ENCODE measurements at places on chromosomes 12 and 14.

DNA sequence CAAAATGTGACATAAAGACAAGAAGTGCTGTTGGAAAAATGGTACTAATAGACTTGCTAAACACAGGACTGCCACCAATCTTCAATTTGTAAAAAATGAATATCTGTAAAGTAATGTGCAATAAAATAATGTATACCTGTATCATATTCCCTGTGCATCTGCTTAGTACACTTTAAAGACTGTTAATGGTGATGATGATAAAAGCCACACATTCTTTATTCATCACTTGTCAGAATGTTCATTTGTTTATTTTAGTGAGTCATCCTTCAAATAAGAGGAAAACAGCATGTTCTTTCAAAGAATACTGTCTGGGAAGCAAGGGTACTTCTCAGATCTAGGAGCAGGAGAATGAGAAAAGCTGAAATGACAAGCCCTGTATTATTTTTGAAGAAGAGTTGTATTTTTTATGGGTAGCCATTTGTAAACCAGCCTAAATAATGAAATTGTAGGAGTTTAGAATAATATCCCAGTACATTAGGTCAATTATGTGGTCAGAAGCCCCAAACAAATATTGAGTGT lies 78.3 kb upstream of the PSMA6 start:
- no peak for DNase-seq

DNA sequence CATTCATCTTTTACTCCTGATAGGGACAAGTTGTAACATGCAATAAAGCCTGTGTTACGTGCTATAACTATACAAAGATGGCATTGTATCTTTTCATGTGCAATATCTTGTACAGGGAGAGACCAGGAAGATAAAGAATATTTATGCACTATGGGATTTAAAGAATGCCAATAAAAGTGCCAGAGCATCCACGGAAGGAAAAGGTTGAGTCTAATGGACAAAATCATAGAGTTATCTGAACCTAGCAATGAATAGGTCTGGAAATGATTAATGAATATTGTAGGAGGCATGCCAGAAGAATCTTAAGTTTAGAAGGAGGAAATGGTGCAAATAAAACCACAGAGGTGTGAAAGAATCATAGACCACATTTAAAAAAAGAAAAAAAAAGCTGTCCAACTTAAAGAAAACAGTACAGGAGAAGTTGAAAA lies 263.9 kb downstream of the KCNC2 start:
- no peak for DNase-seq

GRCh38 chr12:94585626-94586025 lies 64.7 kb downstream of the TMCC3 start:
- DNase-seq = no peak

DNA sequence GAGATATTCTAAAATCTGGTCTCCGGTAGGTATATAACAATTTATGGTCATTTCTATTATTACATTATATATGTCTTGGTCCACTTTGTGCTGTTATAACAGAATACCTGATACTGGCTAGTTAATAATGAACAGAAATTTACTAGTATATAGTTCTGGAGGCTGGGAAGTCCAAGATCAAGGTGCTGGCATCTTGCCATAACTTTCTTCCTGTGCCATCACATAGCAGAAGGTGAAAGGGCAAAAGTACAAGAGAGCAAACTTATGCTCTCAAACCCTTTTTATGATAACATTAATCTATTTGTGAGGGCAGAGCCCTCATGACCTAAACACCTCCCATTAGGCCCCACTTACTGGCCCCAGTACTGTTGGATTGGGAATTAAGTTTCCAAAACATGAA lies 17.9 kb upstream of the BATF start:
- DNase-seq = no peak

- no peak for DNase-seq
Measured at GRCh38 chr14:59221568-59221967, 33.1 kb downstream of the DAAM1 start.

GRCh38 chr14:76613616-76614015 lies 147.7 kb upstream of the VASH1 start:
- DNase-seq = no peak

DNA sequence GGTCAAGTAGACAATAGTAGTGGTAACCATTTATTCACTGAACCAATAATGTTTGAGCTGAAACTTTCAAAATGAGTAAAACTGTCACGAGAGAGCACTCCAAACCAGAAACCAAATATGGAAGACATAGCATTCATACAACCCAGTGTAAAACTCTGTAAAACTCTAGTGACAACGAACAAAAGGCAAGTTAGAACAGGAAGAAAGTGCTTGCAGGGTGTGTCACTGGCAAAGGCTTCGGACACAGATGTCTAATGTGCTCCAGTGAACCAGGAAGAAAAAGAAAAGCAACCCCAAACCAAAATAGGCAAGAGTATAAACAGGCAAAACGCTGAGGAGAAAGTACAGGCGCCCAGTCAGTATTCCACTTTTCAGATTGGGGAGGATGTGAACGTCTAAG lies 79.3 kb upstream of the FZD10 start:
- DNase-seq = no peak

DNA sequence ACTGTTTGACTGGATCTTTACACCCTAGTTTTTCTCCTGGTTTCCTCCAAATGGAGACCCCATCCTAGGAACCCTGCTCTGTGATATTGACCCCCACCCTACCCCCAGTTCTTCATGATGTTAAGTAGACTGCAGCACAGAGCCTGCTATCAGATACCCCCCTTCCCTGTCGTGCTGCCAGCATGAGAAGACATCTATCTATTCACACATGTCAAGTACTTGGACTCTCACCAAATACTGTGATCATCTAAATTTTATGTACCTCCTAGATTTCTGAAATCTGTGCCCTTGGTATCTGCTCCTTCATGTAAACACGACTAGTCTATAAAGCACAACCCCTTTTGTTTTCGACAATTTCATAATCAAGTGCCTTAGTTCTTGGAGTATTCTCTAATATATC lies 38.9 kb downstream of the FERMT2 start:
- DNase-seq = no peak

GRCh38 chr12:107594995-107595394 lies 90.6 kb upstream of the PWP1 start:
- DNase-seq = no peak

- DNase-seq = no peak
Measured at GRCh38 chr12:98870504-98870903, 225.4 kb downstream of the APAF1 start.

DNA sequence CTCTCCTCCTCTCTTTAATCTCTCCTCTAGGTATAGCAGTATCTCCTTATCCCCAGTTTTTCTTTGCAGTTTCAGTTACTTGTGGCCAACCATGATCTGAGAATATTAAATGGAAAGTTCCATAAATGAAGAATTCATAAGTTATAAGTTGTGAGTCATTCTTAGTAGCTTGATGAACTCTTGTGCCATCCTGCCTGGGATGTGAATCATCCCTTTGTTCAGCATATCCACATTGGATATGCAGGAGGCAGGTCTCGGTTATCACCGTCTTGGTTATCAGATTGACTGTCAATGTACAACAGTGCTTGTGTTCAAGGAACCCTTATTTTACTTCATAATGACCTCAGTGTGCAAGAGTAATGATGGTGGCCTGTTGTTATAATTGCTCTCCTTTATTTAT lies 134.0 kb downstream of the TMEM117 start:
- DNase-seq = no peak

- DNase-seq = no peak
Measured at GRCh38 chr14:61219673-61220072, 61.5 kb downstream of the TMEM30B start.

DNA sequence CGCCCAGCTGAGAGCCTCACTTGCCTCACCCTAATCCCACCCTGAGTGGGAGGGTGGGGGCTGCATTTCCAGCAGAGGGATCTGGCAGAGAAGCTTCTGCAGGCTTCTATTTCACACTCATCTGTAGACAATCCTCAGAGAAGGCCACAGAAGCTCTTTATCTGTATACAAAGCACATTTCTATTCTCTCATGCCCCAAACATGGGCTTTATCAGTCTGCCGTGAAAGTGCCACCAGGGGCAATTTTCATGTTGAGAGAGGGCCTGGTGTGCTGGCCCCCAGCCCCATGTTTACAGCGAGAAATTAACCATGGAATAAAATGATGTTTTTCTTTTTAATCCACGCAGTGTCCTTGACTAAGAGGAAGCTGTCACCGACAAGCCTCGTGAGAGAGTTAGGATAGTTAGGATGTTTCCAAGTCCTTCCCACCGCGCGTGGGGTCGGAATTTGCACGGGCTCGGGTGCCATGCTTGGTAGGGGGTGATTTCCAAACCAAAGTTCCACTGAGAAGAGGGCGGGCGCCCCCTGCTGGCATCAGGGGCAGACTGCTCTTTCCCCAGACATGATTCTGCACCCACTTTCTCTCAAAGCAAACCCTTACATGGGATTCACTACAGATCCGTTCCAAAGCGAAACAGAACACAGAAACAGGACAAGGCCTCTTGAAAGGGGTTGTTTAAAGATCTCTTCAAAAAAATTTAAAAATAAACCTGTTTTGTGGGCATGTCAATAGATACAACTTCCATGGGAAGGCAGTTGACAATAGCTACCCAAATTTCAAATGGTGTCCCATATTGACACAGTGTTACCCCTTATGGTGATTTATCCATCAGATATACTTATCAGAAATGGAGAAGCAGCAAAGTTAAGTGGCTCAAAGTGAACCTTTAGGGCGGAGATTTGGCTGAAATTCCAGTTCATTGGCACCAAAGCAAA lies 19.4 kb downstream of the BDKRB1 start:
- peak; percentile 81 for DNase-seq

DNA sequence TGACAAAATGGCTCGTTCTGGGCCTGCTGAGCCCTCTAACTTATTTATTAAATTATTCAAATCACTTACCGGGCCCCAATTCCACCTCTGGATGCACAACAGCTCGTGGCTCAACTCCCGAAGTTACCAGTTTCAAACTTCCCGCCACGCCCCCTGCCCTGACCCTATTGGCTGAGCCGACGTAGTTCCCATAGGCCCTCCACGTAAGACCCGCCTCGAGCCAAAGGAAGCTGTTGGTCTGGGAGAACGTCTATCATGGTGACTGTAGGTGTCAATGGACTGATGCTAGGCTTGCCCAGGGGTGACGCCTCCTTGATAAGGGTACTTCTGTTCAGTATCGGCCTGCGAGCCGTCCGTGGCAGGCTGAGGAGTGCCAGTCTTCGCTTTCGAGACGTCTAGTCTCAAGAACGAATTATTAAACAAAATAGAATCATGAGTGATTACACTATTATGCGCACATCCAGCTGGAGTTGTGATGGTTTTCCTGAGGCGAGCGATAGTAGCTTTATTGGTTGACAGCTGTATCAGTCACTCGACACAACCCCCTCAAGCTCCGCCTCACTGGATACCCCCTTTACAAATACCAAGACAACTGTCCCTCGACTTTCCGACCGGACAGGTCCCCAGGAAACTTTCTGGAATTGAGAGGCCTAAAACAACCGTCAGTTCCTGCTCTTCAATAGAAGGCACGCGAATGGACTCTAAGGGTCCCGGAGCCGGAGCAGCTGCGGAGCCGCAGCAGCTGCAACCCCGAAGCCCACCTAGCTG lies at the start of gene CDCA3:
CDCA3 (minus strand) TSS at position 134 of the 768 bp plus-strand sequence. CDS start 334 bp downstream, outside the sequence.
- peak; percentile 91 for DNase-seq

DNA sequence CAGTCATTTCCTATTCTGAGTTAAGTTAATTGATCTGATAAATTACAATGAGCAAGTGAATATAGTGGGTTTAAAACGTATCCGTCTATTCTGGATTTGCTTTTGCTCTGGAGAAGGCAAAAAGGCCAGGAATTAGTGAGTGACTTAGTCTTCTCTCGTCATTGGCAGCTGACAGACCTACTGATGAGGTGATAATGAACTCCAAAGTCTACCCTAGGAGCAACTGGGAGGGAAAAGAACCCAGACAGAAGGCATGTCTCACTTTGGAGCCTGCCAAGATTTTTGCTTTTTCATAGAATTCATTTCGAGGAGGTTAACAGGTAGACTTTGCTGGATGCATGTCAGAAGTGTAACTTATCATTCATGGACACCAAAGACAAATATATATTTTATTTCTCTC lies 270.3 kb downstream of the FBXL14 start:
- DNase-seq = no peak

DNA sequence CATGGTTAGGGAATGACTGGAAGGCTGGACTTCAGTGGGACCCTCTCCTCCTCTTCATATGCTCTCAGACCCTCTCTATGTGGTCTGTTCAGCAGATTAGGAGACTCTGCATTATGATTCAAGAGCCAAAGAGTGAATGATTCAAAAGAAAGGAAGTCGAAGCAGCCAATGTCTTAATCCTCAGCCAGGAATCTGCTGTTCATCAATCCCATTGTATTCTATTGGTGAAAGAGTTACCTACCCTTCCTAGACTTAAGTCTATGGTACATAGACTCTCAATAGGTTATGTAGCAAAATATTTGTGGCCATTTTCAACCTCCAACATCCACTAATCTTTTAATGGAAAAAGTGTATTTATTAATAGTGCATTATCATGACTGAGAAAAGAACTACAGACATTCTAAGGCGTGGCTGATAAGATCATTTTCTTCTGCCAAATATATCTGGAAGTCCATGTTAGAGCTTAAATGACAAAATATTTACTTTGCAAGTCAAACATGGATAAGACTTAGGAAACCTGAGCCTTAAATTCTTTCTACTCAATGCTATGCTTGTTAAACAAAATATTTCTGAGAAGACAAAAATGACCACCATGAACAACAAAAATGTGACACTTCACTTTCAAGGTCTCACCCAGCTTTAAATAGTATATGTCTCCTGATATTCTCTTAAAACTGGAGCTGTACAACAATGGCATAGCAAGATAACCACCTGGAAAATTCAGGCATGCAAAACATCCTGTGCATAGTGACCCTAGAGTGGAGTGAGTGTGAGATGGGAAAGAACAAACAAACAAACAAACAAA lies 1100.6 kb downstream of the GALC start:
- DNase-seq = no peak

GRCh38 chr14:71588576-71589215 lies 343.5 kb upstream of the RGS6 start:
- no peak for DNase-seq

GRCh38 chr12:67705394-67706370 lies 57.1 kb downstream of the DYRK2 start:
- no peak for DNase-seq

- no peak for DNase-seq
Measured at GRCh38 chr12:2190896-2191533, 138.2 kb downstream of the CACNA1C start.
